ENCODE measurements at places on chromosomes 2 and 18.

DNA sequence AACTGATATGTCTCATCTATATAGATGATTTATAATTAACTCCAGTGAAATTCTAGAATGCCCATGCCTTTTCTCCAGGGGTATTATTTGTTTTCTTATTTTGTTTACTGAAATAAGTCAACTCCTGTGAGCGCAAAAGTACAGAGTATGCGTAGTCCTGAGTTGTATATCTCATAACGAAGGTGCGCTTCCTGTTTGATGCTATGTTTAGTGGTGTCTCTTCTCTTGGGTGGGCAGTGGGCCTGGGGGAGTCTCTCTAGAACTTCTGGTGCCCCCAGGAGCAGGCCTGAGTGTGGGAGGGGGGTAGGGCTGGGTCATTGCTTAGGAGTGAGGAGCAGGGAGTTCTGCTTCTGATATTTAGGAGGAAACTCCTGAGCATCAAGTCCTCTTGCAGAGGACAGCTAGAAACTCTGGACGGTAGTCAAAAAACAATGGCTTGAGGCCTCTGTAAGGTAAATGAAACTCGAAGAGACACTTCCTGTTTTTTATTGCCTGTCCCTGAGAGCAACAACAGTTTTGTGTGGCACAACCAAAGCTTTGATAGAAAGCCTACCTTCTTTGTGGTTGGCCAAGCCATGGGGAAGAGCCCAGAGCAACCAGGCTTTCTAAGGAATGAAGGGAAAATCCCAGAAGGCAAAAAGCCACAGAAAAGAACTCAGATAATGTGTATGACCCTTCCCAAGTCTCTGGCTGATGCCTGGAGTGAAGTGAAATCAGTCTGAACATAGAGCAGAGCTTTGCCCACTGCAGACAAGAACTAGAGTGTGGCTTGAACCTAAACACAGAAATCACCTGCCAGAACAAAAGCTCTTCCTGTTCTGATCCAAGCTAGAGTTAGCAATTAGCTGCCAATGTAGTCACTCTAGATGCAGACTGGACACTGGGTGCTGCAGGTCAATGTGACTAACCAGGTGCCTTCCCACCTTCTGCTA is 8.5 kb upstream of the SP140L start:
- DNase-seq, result no peak

GRCh38 chr2:43879261-43879660 is 40.5 kb downstream of the ABCG8 start:
- no peak for DNase-seq

GRCh38 chr2:19806591-19806990 is 95.2 kb downstream of the TTC32 start:
- DNase-seq, result no peak

GRCh38 chr2:18149660-18150246 is 271.3 kb downstream of the KCNS3 start:
- DNase-seq, result no peak

DNA sequence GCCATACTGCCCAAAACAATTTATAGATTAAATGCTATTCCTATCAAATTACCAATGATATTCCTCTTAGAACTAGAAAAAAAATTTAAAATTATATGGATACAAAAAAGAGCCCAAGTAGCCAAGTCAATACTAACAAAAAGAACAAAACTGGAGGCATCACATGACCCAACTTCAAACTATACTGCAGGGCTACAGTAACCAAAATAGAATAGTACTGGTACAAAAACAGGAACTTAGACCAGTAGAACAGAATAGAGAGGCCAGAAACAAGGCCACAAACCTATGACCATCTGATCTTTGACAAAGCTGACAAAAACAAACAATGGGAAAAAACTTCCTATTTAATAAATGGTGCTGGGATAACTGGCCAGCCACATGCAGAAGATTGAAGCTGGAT is 86.1 kb upstream of the KYNU start:
- no peak for DNase-seq

DNA sequence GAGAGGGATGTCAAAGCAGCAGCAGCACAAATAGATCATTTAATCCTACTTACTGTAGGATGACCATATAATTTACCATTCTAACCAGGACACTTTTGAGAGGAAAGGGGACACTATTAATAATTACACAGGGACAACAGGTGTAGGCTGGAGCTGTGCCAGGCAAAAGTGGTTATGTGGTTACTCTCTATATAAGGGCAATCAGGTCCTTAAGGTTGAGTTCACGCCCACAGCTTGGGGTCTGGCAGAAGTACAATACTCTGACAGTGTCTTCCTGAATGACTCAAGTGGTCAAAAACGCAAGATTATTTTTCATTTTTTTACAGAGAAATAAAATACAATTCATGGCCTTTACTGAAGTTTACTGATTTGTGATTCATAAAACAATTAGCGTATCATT is 2.8 kb downstream of the PREPL start:
- DNase-seq, result peak; percentile 42

GRCh38 chr2:11567631-11568031 is 33.8 kb downstream of the GREB1 start:
- no peak for DNase-seq

GRCh38 chr2:82964341-82964740 is 1494.7 kb downstream of the SUCLG1 start:
- DNase-seq, result no peak

DNA sequence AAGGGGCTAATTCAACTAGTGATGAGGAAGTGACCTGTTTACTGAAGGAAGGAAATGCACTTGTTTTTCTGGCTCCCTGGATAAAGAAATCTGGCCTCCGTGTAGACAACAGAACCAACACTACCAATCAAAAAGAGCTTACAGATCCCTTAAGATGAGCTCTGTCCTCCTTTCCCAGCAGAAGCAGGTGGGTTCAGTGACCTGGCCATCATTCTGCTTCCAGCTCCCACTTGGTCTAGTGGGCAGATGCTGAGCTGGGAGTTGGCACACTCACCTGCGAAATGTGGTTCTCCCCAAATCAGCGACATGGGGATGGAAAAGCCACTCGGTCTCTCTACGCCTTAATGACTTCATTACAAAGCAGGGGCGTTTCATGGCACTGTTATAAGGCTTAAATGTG is 132.6 kb downstream of the AFF3 start:
- no peak for DNase-seq

DNA sequence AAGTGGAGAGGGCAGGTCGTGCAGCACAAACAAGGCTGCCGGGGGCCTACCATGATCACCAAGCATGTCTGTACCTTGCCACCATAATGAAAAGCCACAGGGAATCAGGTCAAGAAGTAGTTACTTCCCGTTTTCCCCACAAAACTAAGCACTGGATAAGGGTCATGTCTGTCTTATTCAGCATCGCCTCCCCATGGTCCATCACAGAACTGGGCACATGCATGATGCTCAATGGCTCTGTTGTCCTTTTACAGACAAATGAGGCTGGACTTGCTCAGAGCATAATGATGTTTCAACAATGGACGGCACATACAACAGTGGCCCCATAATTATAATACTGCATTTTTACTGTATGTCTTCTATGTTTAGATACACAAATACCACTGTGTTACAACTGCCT is 27.5 kb downstream of the REEP1 start:
- DNase-seq, result no peak

- DNase-seq, result no peak
These were observed 878.4 kb downstream of the CPS1 start for GRCh38 chr2:211434773-211435172.

DNA sequence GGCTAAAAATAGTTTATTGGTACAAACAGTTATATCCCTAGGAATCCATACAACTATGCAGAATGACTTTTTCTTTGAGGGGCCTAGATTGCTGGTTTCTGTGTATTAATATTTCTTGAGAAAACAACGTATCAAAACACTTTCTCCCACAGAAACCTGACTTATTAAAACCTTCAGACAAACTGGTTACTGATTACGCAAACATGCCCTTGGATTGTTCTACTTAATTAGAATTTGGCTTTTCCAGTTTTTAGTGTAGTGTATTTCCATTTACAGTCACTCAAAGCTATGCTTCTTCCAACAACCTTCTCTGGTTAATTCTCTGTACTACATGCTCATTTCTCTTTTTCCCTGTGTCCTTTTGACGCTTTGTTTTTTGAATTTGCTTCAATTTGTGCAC is 20.0 kb downstream of the VAPA start:
- DNase-seq, result no peak
